Hematopoietic multipotent progenitor cell treated with erythropoietin and hydrocortisone succinate and interleukin-3 and kit ligand, for 17 days (in vitro differentiated cells): ENCODE measurements at places on chromosomes 7 and 10.

DNA sequence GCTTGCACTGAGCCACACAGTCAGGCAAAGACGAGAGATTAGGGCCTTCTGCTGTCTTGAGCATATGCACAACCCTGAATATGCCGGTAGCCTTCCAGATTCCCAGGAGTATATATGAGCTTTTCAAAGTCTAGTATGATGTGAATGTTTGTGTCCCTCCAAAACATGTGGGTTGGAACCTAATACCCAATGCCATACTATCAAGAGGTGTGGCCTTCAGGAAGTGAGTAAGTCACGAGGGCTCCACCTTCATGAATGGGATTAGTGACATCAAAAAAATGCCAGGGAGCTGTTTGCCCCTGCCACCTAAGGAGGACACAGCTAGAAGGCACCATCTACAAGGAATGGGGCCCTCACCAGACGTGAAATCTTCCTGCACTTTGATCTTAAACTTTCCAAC is 105.2 kb downstream of the CH25H start:
- no peak for DNase-seq

GRCh38 chr10:121406823-121407545 is 191.3 kb downstream of the FGFR2 start:
- no peak for DNase-seq

DNA sequence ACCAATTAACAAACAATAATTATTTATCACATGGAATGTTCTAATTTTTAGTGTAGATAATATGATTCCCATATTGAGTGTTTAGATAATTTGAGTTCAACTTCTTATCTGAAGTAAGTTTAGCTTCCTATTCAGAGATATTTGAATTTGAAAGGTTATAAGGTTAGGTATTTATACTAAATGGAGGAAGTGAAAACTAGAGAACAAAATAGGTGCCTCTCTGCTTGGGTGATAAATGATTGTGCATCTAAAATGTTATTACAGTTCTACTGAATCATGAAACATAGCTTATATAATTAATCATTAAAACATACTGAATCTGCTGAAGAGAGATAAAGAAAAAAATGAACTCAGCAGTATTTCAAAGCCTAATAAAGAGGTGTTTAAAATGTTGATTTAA is 1174.3 kb downstream of the XPNPEP1 start:
- DNase-seq = no peak

DNA sequence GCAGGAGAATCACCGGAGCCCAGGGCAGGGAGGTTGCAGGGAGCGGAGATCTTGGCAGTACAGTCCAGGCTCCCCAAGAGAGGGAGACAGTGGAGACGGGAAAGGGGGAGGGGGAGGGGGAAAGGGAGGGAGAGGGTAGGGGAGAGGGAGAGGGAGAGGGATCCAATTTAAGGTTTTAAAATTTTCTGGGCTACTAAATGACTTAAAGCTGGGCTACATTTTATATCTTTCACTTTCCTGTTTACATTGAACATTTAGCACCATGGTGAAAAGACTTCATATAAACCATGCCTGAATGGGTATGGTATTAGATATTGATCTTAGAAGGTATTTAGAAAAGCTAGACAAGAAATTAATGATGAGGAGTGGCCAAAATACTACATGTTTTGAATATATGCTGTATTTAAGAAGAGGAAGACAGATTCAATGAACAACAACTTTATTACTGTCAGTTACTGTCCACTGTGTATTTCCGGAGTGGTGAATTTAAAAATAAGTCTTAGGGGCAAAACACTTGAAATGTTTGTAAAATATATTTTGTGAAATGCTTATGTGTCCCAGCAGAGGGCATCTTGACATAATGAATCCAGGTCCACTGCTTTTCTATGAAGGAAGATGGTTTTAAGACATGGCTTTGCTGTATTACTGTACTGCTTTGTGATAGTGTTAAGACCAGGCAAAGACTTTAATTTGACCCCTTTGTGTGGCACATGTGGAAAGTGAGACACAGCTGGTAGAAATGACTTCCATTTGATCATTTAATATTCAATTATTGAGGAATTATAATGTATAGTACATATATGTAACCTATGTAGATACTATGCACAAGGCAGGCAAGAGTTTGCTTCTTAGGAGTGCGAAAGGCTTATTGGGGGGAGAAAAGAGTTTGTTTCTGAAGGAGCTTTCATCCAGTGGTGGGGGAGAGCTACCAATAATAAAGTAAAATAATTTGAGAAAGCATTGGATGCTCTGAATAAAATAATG is 52.8 kb downstream of the NRF1 start:
- peak; percentile 79 for DNase-seq

DNA sequence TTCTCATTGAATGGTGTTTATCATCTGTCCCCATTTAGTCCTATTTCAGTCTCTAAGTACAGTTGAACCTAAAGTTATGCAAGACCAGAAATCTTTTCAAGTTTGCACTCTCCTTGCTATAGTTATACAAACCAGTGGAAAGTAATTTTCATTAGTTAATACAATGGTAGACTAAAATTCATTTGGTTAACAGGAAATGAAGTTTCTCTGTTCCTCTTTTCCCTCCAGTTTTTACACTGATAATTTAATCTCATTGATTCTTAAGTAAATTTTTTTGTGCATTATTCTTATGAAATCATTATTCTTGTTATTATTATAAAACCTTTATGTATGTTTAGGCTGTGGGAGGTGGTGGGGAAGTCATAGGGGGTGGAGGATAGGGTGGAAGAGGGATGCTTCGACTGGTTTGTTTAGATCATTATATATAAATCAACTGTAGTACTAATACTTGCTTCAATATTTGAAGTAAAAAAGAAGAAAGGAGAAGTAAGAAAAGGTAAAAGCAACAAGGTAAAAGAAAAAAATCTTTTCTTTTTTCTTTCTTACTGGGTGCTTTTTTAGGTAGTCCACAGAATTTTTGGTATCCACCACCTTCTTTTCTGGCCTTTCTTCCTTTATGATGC is 104.1 kb downstream of the GPR85 start:
- DNase-seq = no peak

DNA sequence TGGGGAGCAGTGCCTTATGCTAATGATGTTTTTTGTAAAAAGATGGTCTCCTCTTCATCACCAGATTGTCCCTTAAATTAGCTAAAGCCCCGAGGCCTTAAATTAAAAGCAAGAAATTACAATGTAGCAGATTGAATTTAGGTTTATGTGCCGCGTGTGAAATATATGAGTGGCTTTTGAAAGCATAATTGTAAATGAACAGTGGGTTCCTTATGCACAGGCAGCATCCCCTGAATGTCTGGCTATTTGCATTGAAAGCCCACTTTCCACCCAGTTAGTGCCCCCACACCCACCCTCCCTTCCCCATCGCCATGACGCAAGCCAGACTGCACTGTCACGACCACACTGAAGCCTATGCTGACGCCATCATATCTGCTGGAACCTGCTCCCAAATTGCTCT is 62.4 kb upstream of the SORCS3 start:
- DNase-seq = no peak

DNA sequence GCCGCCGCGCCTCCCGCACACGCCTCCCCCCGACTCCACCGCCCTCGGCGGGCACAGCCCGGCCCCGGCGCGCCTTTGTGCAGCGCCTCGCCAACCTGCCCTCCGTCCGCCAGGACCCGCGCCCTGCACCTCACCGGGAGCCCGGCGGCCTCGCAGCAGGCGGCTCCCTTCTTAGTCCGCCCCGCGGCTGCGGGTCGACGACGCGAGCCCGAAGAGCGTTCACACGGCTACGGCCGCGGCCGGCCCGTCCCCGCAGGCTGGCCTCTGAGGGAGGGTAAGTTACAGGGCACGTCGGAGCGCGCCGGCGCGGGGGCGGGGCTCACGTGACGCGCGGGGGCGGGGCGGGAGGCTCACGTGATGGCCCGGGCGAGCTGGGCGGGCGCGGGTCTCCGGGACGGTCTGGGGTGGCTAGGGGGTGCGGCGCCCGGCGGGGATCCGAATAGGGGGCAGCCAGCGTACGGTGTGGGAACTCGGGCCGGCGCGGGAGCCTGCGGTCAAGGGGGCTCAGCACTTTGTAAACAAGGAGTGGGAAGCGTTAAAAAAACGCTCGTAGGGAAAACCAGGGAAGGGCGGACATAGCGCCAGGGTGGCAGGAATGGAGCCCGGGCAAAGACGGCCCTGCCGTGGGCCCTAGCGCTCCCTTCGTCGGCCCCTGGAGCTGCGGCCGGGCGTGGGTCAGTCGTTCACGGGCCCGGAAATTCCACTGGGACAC is at the start of gene ARHGAP12:
Gene ARHGAP12, minus strand, starts transcription at position 283 of the 712 bp plus-strand sequence. CDS start 19,976 bp downstream, outside the sequence.
- peak; percentile 81 for DNase-seq

DNA sequence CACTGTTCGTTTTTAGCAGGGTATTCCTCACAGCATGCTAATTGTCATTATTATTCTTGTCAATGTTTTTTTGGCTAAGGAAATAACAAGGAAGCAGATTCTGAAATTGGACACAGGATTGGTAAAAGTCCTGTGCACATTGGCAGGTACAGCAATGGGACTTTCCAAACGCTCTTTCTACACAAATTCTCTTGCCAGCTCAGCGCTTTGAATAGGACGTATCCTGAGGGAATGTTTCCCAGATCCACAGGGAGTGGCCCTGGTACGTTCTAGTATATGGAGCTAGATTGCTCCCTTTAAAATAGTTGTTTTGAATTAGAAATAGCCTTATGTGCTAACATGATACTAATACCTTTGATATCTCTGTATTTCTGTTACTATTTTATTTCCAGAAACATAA is 82.8 kb upstream of the GRB10 start:
- no peak for DNase-seq

GRCh38 chr10:93462881-93463280 is 19.3 kb downstream of the MYOF start:
- no peak for DNase-seq
